ENCODE measurements at places on chromosomes 4 and X.

GRCh38 chrX:69031181-69031580 lies 134.1 kb downstream of the PJA1 start:
- DNase-seq: no peak

DNA sequence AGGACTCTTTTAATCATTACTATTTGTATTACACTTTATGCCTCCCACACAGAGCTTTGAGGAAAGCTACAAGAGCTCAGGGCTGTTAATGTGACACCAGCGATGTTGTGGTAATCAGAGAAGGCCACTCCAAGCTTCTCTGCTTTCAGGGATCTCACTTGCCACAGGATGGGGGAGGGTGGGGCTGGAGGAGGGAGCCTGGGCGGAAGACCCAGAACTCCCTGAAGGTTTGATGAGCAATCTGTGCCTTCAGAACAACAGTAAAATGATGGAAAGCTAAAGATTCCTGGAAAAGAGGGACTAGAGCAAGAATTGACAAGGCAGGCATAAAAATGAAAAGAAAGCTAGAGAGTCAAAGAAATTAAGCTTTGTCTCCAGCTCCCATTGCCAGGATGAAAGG lies 75.6 kb downstream of the MAML3 start:
- DNase-seq: no peak

GRCh38 chr4:20193141-20193936 lies 58.4 kb upstream of the SLIT2 start:
- DNase-seq: no peak

DNA sequence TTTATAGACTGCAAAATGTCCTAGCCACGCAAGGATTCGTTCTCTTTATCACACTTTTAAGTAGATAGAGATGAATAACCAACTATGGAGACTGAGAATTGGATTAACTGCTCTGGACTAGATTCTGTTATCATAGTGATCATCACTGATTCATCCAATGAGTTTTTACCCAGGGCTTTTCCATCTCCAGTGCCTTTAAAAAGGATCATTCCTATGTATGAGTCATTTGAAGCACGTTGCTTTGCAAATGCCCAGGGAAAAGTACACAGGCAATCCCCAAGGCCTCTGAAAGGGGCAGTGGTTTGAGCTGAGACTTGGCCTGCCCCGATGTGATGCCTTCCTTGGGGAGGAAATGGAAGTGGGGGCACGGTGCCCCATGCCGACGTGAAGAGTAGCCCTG lies 122.7 kb upstream of the PSAPL1 start:
- DNase-seq: no peak

- DNase-seq: no peak
These were observed 105.8 kb upstream of the RPS6KA3 start for GRCh38 chrX:20372533-20372932.

DNA sequence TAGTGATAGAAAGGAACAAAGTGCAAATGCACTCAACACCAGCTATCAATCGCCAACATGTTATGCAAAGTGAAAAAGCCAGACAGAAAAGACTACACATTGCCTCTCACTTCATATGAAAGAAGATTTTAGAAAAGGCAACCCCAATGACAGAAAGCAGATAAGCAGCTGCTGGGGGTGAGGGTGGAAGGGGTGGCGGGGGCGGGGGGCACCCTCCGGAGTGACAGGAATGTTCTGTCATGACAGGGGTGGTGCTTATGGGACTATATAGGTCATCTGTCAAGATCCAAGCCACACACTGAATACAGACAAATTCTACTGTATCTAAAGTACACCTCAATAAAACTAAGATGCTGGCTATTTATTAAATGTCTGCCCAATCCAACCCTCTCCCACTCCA lies 10.7 kb downstream of the WDR1 start:
- DNase-seq: no peak

DNA sequence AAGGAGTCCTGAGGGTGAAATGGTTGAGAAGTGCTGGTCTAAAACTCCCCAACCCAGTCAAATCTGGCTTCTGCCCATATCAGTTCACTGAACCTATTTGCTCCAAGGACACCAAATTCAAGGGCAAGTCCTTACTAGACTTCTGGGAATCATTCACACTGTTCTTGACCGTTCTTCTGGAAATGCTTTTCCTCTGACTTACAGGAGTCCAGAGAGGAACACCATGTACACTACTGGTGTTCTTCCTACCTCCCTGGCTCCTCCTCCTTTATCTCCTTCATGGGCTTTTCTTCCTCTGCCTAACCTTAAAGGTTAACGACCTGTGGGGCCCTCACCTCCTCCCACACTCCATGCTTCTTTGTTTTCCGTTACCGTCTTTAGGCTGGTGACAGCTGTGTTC lies 281.3 kb downstream of the FRMPD4 start:
- no peak for DNase-seq

GRCh38 chr4:37970702-37971101 lies 10.5 kb downstream of the PTTG2 start:
- DNase-seq: peak; percentile 39

DNA sequence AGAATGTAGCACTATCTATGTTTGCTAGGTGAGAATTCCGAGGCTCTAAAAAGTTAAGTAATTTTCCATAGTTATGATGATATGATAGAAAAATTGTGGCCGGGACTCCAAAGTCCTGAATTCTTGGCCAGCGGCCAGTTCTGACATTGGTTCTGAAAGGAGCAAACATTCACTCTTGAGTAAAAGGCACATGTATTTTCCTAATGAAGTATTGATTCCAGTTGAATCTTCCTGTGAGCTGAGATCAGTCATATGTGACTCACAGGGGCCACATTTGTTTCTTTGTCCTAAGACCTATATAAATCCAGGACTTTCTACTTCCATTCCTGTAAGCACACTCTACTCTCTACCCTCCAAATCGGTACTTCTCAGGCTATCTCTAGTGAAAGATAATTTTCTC lies 349.9 kb downstream of the BMPR1B start:
- no peak for DNase-seq
